ENCODE measurements at places on chromosomes 1 and 21.

GRCh38 chr1:94259635-94260289 lies 22.4 kb upstream of the ARHGAP29 start:
- no peak for DNase-seq

GRCh38 chr21:14251336-14251735 lies 35.4 kb downstream of the RBM11 start:
- no peak for DNase-seq

- peak; percentile 29 for DNase-seq
Measured at GRCh38 chr1:27527890-27528817, 38.2 kb upstream of the WASF2 start.

- DNase-seq: peak; percentile 59
Measured at GRCh38 chr1:6347641-6348487, 45.7 kb downstream of the ACOT7 start.

DNA sequence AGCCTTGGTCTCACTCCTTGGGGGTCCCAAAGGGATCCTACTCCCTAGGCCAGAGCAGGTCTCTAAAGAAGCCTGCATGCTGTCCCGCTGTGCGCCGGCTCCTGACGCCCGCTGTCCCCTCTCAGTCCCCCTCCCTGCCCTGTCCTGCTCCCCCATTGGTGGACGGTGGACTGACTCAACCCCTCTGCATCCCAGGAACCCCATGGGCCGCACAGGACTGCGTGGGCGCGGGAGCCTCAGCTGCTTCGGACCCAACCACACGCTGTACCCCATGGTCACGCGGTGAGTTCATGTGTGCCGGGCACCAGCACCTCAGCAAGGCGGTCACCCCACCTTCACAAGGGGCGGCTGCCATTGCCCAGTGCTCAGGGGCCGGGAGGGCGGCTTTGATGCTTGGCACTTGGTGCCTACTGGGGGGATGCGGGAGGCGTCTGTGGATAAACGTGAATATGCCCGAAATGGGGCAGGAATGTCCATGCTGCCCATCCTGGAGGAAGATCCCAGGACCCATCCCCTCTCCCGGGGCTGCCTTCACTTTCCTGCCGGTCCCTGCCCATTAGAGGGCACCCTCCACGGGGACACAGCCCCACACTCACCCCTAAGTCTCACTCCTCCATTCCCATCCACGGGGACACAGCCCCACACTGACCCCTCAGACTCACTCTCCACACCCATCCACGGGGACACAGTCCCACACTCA lies 20.2 kb upstream of the LRRC3 start:
- no peak for DNase-seq

- no peak for DNase-seq
Measured at GRCh38 chr1:167650269-167651160, 20.5 kb downstream of the RCSD1 start.

DNA sequence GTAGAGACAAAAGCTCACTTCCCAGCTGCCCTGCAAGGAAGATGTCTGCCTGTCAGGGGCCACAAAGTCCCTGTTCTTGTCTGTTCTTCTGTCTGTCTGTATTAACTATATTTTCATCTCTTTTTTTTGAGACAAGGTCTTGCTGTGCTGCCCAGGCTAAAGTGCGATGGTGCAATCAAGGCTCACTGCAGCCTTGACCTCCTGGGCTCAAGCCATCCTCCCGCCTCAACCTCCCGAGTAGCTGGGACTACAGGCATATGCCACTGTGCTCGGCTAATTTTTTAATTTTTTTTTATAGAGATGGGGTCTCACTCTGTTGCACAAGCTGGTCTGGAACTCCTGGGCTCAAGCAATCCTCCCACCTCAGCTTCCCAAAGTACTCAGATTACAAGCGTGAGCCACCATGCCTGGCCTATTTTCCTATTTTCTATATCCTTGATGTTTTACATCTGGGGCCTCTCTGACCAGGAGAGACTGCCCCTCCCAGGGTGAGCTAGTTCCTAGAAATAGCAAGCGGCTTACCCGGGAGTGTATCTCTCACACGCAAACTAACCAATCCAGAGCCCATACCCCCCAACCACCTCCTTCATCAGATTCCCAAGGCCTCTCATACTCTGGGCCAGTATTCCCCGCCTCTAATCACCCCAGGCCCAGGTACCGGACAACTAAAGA lies 5.4 kb upstream of the KLHDC7A start:
- DNase-seq: no peak

DNA sequence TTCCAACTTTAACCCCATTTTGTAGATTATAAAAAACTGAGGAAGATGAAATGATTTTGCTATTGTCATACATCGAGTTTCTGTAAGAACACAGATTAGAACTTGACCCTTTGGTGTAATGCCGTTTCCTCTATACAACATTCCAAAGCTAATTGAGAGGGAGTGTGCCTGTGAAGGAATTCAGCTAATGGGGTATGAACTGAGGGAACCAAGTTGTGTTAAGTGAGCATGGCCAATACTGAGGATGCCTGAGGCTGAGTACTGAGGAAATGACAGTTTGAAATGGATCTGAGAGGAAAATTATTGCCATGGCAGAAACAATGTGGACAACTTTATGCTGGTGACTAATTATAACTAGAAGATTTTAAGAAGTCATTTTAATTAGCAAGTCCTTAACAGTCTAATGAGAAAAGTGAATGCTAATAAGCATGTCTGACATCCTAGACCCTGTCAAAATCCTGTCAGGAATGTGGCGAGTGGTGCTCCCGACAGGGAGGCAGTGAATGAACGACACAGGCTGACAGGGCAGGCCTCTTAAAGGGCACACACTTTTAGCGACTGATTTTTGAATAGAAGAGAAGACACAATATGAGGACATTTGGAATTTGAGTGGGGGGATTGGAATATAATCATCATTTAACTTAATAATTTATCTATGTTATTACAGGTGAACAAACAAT lies 262.5 kb downstream of the HLX start:
- no peak for DNase-seq

- no peak for DNase-seq
Measured at GRCh38 chr21:45417256-45417950, 12.4 kb downstream of the COL18A1 start.

DNA sequence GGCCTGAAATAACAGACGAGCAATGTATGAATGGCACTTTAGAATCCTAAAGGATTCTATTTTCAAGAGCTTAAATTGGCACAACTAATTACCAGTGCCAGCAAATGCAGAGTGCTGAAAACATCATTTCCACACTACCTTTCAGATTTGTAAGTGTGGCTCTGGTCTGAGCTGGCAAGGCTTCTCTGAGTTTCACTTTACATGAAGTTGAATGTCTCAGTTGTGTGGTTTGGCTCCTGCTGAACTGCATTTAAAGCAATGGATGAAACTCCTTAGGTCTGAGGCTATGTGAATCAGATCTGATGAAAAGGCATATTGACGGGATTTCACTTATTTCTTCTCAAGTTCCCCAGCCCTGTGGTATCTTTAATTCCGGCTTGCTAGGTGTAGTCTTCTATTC lies 114.8 kb upstream of the PTGFR start:
- DNase-seq: no peak

All from activated CD8-positive, alpha-beta memory T cell treated with anti-CD3 and anti-CD28 coated beads for 1 hour (primary cell).